ENCODE measurements at places on chromosomes 16 and 17. TPM values are rescaled to one million over a fixed set of nuclear protein-coding genes. Genes with fewer than 3 reads are reported as not detected.

TEKT5 gene
- total RNA-seq: 0.46 TPM

MARVELD3 gene
- total RNA-seq: 46.9 TPM

KRTAP17-1 gene
- total RNA-seq: not detected

DNA sequence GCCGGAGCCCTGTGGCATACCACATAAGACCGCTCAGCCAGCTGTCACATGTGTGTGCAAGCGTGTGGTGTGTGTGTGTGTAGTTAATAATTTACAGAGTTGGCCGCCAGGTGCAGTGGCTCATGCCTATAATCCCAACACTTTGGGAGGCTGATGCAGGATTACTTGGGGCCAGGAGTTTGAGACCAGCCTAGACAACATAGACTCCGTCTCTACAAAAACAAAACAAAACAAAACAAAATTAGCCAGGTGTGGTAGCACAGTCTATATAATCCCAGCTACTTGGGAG lies 20.4 kb downstream of the SOCS1 start:
- peak; percentile 70 for DNase-seq

DNA sequence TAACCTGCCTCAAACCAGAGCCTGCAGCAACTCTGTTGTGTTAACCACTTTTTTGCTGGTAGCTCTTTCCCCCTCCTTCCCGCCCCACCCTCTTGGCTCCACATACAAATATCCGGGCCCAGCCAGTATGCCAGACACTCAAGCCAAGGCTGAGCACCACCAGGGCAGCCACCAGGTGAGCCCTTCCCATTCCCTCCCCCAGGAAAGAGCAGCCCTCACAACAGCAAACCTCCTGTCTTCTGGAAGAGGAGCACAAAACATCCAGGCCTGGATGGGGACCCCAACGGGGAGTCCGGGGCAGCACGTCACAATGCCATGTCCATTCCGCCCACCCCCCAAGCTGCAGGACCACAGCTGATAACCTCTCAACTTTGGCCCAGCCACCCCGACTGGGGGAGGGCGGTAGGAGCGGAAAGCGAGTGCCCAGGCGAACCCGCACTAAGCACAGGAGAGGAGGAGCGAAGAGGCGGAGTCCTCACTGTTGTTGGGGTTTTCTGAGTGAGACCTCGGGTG lies 757 bp downstream of the ORMDL3 start:
- DNase-seq: peak; percentile 75

GRCh38 chr16:53626161-53626560 lies 77.5 kb downstream of the RPGRIP1L start:
- no peak for DNase-seq

DNA sequence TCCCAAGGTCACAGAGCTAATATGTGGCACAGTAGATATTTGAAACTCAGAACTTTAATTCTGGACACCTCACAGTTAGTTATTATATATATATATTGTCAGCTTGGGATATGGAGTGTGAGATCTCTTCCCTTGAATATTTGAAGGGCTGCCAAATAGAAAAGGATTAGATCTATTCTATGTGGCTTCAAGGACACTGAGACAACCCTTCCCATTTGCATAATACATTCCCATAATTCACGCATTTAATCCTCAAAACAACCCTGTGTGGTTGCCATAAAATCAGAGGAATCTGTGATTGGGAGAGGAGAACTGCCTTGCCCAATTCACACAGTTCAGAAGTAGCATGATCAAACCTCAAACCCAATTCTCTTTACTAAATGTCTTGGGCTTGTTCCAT lies 365.8 kb upstream of the DYNLRB2 start:
- no peak for DNase-seq

GRCh38 chr16:22161999-22162655 lies at the start of gene SDR42E2:
SDR42E2 (plus strand) TSS chr16:22162506; CDS start chr16:22165583, 3,077 bp downstream.
- DNase-seq: no peak

- DNase-seq: peak; percentile 31
These were observed 8.5 kb downstream of the HASPIN start for GRCh38 chr17:3732210-3732621.

DNA sequence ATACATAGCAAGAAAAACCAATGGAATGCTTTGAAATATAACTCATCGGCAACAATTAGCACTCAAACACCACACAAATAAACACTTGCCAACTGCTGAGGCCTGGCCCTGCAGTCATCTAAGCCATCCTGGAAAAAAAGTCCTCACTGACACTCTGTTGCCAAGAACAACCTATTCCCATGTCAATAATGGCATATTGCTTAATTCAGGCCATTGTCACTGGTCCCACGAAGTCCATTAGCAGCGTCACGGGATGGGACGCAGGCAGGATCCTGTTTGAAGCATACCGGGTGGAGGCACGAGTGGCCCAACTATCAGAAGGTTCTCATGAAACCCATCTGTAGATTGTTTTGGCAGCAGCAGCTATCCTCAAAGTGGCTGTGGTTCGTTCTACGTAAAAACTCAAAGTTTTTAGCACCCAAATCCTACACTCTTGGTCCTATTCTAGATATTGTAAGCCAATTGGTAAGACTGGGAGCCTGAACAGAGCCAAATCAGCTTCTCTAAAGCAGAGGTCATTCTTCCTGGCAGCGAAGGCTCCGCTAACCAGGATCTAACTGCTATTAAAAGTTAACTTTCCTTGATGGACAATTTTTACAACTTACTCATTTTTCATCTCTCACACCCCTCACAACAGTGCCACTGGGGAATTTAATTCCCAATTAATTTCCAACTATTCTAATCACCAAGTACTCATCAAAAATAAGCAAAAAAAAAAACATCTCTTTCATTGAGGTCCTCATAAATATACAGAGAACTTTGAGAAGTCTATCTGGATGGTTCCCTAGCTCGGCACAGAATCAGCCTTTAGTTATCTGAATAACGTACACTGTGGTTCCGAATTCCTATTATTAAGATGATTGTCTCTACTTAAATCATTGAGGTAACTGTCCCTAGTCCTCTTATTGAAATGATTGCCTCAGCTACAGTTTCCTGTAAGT lies 91.5 kb downstream of the ZFHX3 start:
- DNase-seq: no peak

DNA sequence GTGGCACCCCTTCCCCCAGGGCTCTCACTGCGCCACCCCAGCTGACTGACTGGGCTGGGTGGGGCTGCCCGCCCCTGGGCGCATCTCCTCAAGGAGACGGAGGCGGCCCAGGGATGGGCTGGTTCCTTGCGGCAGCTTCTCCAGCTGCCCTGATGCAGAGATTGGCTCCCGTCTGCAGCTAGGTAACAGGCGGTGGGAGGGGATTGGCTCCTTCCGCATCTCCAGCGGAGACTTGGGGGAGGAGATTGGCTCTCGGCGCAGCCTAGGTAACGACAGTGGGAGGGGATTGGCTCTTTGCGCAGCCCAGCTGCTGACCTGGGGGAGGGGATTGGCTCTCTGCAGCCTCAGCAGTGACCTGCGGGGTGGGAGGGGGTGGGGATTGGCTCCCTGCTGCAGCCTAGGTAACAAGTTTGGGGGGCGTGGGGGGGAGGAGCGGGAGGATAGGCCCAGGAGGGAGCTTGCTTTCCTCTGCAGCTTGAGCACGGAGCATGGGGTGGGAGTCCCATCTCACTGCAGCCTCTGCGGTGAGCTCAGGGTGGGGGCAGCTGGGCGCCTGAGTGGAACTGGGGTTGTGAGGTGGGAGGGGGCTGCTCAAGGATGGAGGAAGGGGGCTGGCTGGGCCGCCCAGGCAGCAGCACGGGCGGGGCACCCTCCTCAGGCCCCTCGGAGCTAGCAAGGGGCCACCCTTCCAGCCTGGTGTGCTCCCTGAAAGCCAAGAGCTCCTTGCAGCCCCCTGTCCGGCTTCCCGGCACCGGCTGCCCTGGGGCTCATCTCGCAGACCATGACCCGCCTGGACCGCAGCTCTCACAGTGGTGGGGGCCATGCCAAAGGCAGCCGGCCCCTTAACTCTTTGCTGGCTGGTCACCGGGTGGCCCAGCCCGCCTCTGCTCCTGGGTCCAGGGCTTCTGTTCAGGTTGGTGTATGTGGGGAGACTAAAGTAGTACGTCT lies 6.4 kb downstream of the NFE2L1 start:
- no peak for DNase-seq

GRCh38 chr16:28891964-28892890 lies 13.9 kb downstream of the ATP2A1 start:
- DNase-seq: no peak

- DNase-seq: no peak
These were observed 23.1 kb downstream of the HSBP1 start for GRCh38 chr16:83830769-83831455.

- DNase-seq: no peak
These were observed 59.3 kb downstream of the PECAM1 start for GRCh38 chr17:64331366-64331765.

DNA sequence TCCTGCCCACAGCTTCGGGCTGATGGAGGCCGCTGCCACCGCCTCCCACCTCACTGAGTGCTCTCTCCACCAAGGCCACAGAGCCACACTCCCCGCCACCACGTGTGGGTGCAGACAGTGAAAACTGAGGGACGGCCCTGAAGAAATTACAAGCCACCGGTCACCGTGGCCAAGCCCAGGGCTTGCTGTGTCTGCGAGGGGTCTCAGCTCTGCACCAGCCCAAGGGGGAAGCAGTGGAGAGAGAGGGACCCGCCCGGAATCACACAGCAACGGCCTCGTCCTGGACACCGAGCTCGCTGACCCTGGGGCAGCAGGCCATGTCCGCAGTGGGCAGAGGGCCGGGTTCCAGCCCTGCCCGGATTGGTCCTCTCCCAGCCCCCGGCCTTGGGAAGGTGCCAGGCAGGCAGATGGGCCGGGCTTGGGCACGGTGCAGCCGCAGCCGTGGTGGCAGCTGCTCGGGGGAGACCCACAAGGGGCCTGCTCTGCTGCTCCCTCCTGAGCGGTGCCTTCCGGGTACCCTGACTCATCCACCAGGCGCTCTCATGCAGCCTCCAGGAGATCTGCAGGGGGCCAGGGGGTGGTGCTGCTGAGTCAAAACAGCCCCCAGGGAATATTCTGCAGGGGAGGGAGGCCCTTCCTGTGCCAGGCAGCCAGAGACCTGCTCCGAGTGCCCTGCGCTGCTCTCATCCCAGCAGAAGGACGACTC lies 52.0 kb downstream of the CBFA2T3 start:
- DNase-seq: no peak

GRCh38 chr17:75011401-75012095 lies 922 bp upstream of the MRPL58 start:
- DNase-seq: no peak
